Cardiac fibroblast (primary cell): ENCODE measurements at places on chromosomes 12 and 14.

- DNase-seq = no peak
These were observed 156.6 kb downstream of the PAX9 start for GRCh38 chr14:36818246-36818645.

DNA sequence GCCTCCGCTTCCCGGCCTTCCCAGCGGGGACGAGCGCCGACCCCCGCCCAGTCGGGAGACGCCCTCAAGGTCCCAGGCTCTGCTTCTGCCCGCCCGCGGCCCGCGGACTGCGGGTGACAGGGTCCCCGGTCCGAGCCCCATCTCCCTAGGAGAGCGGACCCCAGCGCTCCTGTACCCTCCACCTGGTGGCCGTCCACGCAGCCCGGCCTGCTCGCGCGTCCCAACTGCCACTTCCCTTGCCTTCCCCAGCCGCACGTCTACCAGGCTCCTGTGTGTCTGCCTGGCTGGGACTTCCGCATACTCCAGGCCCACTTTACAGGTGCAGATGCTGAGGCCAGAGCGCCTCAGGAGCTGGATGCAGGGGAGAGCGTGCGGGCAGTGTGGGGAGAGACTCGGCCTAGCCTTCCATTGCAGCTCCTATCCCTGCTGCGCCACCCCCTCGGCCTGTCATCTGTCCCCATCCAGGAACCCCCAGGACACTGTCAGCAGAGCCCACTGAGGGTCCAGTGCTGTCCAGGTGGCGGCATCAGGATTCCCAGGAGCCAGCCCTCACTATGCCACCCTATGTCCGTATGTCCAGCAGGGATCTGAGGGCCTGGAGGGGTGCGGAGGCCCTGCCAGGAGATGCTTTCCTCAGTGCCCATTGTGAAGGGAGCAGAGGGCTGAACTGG, 8.0 kb upstream of the ANKRD9 start:
- DNase-seq = no peak

DNA sequence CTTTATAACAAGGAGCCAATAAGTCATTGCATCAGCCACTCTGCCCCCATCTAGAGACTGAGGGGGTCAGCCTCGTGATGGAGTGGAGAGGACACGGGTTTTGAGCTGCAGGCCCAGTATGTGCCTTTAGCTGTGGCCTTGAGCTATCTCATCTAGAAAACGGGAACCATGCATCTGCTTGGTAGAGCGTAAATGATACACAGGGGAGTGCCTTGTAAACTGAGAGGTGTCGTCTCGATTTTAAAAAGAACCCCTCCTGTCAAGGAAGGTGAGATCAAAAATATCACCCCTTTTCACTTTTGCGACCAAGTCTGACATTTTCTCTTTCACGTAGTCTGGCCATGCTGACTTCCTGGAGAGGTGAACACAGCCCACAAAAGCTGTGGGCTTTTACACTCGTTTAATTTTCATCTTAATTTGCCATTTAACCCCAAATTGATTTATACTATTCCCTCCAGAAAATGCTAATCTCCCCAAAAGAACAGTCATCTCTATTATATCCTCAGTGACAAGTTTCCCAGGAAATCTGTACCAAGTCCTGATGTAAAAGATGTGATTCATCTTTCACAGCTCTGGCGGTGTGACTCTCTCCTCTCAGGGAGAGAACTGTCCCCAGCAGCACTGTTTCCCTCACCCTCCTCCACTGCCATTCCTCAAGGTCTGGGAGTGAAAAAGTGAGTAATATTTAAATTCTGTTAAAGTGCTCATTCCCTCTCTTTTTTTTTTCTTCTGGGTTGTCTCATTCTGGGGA, 30.6 kb downstream of the VCPKMT start:
- DNase-seq = peak; percentile 79

GRCh38 chr12:47722136-47722834, 3.0 kb downstream of the ENDOU start:
- DNase-seq = no peak

DNA sequence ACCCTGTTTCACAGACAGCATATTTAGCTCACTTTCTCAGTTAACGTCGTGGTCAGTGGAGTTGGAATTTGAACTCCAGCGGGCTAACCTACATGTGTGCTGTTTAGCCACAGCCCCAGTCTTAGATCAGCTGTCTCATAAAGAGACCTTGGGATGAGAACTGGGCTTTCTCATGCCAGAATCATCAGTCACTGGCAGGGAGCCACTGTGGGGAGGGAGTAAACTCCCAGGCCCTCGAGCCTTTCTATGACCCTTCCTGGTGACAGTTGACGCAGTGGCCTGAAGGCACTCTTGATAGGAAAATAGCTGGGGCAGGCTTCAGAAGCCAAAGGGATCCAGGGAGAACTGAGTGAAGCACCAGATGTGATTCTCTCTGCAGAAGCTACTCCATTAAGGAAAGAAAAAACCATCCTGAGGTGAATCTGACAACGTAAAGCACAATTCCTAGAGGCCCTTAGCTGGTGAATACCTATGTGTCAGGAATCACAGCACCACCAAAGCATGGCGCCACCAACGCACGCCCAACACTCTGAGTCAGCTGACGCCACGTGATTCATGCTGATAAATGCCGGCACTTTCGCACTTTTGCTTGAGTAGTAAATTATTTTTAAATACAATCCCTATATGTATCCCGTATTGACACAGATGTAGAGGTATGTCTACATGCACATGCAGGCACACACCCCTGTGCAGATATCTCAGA, 279.6 kb upstream of the TMEM132C start:
- DNase-seq = no peak

- DNase-seq = no peak
These were observed 37.3 kb upstream of the PLEKHG7 start for GRCh38 chr12:92665496-92665895.

DNA sequence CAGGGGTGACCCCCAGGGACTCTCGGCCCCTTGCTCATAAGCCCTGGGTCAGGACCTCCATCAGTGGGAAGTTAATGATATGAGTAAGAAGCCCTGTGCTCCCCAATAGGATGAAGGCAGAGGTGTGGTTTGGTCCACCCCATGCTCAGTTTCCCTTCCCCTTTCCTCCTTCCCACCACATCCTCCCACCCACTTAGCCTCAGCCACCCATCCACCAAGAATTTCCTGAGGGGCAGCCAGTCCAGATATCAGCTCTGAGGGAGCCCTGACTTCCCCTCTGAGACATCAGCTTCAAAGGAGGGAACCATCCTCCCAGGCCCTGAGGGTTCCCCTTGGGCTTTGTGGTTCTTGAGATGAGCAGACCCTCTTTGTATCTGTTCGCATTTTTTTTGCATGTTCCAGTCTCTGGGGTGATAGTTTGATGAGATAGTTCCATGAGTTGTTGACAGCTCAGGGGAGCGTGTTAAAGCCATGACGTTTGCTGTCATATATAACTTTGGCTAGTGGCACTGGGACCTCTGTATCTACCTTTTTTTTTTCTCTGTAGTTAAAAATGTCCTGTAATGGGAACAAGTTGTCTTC, 71.2 kb downstream of the LGMN start:
- DNase-seq = no peak

DNA sequence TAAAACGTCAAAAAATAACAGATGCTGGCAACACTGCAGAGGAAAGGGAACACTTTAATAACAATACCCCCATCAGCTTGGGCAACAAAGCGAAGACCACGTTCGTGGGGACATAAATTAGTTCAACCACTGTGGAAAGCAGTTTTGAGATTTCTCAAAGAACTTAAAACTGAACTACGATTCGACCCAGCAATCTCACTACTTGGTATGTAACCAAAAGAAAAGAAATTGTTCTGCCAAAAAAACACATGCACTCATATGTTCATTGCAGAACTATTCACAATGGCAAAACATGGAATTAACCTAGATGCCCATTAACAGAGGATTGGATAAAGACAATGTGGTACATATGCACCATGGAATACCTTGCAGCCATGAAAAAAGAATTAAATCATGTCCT, 81.2 kb upstream of the RAP1B start:
- DNase-seq = no peak

DNA sequence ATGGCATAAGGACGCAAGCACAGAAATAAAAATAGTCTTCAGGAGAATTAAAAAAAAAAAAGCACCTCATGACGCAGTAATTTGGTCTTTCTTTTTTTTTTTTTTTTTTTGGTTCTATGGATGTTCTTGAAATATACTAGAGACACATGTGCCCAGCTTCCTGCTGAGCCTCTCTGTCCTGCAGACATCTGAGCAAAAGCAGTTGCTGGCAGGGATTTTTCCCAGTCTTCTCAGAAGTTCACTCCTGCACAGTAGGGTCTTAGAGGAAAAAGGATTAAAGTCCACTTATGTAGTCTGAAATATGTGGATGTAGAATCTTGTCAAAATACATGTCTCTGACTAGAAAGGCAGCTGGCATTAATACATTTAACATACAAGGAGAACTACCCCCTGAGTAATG, 1888.1 kb upstream of the SEL1L start:
- DNase-seq = no peak

DNA sequence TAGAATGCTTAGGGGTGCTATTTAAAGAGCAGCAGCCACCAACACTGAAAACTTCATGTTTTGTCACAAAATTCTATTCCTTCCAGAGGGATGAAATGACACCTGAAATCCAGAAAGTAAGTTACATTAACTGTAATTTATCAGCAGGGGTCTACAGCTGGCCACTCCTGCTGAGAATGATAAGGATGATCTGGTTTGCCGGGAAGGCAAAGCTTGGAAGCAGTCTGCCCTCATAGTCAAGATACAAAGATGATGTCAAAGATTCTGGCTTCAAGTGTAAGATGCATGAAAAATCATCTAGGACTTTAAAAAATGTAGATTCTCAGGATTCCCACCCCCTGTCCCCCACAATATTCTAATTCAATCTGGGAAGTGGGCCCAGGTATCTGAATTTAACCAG, 58.4 kb downstream of the DCAF5 start:
- no peak for DNase-seq

DNA sequence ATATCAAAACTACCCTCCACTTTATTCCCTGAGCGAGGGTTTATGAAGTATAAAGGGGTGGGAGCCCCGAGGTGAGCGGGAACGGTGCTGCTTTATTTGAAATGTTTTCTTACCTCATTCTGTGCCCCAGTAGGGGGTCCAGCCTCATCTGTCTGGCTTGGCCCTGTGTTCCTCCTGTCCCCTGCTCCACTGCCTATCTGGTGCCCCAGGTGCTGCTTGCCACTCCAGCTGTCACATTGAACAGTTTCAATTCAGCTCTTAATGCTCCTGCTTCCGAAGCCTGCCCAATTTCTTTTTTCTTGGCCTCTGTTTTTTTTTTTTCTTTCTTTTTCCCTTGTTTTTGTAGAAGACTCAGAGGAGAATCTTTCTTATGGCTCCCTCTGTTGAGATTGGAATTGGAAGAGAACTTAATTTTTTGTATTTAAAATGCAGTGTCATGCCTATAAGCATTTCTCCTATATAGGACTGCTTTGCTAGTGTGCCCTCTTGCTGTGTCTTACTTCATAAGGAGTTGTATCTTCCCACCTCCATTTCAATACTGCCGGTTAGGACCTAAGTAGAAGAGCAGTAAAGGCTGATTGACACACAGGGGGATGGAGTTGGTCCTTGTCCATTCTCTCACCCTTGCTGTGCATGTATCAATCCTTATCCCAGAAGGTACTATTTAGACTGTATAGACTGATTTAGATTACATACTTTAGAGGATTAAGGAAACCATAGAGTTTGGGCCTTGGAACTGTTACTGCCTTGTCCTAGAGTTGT, 2.3 kb downstream of the ATXN7L3B start:
- DNase-seq = peak; percentile 5

DNA sequence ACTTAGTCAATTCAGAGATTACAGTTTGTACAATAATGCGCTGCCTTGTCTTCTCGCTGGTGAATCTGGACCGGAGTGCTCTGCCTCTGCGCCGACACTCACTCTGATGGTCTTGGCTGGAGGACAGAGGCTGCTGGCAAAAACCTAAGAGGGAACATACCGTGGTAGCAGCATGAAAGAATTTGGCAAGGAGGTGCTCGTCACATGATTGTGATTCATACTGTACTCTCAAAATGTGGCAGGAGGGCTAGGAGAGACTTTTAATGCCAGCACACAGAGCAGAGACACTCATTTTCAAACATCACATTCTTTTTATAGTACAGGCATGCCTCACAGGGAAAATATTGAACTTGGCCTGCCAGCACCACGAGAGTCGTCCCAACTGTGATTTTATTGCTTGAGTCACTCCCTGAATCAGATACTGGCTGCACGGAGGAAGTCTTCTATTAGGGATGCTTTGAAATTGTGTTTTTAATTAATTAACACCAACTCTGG, 67.8 kb downstream of the HMGA2 start:
- peak; percentile 99 for DNase-seq

DNA sequence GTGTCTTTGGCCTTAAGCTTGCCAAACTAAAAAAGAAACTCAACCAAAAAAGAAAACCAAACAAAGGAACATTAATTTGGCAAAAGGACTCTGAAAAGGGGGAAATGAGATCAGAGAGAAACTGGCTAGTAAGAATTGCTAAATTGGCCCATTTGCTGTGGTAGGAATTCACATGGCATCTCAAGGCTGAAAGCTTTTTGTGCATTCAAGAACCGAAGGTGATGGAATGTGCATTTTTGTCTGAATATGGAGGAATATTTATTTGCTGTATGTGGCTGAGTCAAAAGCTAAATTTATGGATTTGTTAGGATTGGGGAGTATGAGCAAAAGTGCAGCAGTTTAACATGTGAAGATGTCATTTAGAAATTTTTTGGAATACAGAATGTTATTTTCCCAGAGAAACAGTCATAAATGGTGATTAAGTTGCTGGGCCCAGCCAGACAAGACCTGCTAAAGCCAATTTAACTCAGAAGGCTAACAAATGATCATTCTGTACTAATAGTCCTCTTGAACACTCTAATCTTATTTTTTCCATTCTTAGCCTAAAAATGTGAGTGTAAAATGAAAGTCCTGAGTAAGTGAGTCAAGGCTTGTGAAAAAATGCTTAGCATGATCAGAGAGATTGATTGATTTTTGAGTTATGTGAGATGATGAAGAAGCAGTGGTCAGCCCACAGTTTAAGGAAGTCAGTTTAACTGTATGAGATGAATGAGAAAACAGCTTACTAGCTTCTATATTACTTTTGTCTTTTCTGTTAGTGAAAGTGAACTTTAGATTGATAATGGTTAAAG, 94.1 kb downstream of the ANO6 start:
- DNase-seq = peak; percentile 60

DNA sequence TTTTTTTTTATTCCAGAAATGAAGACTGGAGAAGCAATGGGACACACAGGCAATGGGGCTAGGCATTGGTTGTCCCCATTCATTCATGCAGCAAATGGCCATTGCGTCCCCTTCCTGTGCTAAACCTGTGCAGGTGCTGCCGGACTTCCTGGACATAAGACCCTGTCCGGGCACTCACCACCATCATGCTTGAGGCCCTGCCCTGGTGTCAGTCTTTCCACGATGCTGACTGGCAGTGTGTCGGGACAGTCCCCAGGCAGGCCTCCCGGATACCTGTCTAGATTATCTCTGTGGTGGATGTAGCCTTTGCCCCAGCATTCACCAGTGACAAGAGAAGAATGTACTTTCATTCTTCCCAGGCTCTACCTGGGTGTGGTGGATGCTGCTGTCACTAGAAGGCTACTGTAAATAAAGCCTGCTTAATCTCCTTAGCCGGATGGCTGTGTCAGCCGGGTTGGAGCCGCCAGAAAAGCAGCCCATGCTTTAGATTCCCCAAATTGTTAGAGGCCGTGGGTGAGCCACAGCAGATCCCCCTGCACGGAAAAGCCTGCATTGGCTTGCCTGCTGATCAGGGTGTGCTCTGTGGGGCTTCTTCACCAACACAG, 94.5 kb upstream of the PARP11 start:
- DNase-seq = no peak
